Parietal lobe (tissue), 2 donors: ENCODE measurements at places on chromosomes 16 and 17. TPM values are rescaled to one million over a fixed set of nuclear protein-coding genes. Genes with fewer than 3 reads are reported as not detected.

The FBXW10 gene
- total RNA-seq, result 0.63 TPM

The KCNH6 gene
- not detected for total RNA-seq

The SLC52A1 gene
- not detected for total RNA-seq

The SREBF1 gene
- total RNA-seq, result 30.0 TPM

The ALKBH5 gene
- 52.3 TPM for total RNA-seq

The ZFP1 gene
- 55.7 TPM for total RNA-seq

The UTS2R gene
- not detected for total RNA-seq

The SLC16A6 gene
- total RNA-seq, result 0.94 TPM

The NPIPB2 gene
- total RNA-seq, result 18.8 TPM

The ULK2 gene
- total RNA-seq, result 178 TPM
